NCI-H2081 treated with DMSO at 0.1 percent for 48 hours (cell line): ENCODE measurements at places on chromosomes 2 and 18.

GRCh38 chr2:184558713-184559464, 39.4 kb upstream of the ZNF804A start:
- DNase-seq = no peak

DNA sequence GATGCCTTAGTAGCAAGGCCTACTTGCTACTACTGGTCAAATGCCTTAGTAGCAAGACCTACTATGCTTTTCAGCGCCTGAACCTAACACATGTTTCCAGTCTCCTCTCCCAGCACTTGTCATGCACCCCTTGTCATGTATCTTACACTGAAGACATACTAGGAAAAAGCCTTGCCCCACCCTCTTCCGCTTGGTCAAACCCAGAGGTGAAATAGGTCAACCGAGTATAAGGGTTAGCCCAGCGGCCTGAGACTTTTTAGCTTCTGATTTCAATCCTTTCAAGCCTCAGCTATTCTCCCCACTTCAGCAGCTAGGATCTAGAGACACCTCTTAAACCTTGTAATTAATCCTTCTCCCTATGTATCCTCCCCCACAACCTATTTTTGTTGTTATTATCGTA, 73.3 kb downstream of the UPP2 start:
- DNase-seq = no peak

DNA sequence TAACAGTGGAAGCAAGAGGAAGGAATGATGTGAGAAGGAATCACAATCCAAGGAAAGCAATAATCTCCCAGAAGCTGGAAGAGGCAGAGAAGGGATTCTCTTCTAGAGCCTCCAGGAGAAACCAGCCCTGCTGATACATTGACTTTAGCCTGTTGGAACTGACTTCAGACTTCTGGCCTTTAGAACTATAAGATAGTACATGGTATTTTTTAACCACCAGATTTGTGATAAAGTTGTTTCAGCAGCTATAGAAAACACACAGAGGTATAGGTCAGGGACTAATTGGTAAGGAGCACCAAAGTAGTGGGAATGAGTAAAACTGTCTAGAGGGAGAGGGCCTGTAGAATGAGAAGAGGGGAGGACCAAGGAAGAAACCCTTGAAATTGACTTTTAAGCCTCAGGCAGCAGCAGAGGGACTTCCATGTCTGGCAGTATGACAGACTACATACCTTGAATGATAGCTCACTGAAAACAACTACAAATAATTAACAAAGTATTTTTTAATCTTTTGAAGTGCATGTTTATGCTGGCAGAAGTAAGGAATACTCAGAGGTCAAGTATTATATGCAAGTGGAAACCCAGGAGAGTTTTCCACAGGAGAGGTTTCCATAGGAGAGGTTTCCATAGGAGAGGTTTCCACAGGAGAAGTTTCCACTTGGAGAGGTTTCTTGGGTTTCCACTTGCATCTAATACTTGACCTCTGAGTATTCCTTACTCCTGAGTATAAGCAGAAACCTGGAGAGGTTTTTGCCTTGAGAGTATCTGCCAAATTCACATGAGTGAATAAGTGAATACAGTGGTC, 33.8 kb upstream of the TMEM17 start:
- no peak for DNase-seq

- no peak for DNase-seq
Measured at GRCh38 chr2:7430421-7430868, 513.2 kb downstream of the RNF144A start.

DNA sequence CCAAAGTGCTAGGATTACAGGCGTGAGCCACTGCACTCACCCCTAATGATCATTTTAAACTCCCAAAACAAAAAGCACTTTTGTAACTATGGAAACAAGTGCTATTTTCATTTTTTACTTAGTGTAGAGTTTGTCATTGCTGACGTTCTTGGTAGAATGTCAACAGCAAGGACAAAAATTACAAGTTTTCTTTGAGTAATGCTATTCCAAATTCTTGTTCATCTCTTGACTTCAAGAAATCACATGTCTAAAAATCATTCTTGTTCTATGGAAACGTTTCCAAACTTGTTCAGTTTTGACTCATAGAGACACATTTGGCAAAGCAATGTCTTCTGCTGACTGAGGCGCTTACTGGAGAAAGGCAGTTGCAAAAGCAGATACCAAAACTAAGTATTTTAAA, 82.6 kb downstream of the MBP start:
- no peak for DNase-seq

DNA sequence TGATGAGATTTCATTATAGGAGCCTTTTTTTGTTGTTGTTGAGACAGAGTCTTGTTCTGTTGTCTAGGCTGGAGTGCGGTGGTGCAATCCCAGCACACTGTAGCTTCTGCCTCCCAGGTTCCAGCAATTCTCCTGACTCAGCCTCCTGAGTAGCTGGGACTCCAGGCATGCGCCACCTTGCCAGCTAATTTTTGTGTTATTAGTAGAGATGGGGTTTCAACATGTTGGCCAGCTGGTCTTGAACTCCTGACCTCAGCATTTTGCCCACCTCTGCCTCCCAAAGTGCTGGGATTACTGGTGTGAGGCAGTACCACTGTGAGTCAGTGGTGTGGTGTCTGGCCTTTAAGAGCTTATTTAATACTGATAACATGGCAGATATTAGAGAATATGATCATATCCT, 60.1 kb downstream of the MOB4 start:
- no peak for DNase-seq

- DNase-seq = no peak
Measured at GRCh38 chr18:74515620-74516231, 18.6 kb upstream of the CNDP1 start.

DNA sequence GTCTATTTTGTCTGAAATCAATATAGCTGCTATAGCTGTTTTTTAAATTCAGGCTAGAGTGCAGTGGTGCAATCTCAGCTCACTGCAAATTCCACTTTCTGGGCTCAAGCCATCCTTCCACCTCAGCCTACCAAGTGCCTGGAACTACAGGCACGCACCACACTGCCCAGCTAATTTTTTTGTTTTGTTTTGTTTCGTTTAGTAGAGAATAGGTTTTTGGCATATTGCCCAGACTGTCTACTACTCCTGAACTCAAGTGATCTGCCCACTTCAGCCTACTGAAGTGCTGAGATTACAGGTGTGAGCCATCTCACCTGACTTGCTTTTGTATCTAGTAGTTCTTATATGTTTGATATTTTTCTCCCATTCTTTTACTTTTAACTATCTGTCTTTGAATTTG, 259.7 kb downstream of the CDH19 start:
- DNase-seq = peak; percentile 16

- no peak for DNase-seq
Measured at GRCh38 chr18:80202264-80202998, 44.9 kb downstream of the PARD6G start.

- DNase-seq = peak; percentile 47
Measured at GRCh38 chr2:70087702-70088597, 673 bp downstream of the PCBP1 start.

- peak; percentile 68 for DNase-seq
Measured at GRCh38 chr2:167292430-167293171, 404.3 kb downstream of the XIRP2 start.

GRCh38 chr2:46169467-46169866, 127.7 kb upstream of the EPAS1 start:
- DNase-seq = no peak

DNA sequence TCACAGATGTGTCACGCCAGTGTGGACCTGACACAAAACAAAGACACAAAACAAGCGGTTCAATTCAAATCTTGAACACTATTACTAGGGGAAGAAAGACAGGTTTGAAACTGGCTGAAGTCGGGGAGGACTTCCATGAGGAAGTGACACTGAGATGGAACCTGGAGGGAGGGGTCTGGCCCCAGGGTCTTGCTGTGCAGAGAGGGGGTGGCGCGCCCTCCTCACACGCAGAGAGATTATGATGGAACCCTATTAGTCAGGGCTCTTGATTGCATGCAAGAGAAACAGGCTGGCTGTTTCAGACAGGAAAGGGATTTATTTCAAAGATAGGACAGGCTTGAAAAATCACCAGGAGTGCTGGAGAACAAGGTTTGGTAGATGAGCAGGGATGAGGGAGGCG, 363.6 kb upstream of the HS6ST1 start:
- no peak for DNase-seq

DNA sequence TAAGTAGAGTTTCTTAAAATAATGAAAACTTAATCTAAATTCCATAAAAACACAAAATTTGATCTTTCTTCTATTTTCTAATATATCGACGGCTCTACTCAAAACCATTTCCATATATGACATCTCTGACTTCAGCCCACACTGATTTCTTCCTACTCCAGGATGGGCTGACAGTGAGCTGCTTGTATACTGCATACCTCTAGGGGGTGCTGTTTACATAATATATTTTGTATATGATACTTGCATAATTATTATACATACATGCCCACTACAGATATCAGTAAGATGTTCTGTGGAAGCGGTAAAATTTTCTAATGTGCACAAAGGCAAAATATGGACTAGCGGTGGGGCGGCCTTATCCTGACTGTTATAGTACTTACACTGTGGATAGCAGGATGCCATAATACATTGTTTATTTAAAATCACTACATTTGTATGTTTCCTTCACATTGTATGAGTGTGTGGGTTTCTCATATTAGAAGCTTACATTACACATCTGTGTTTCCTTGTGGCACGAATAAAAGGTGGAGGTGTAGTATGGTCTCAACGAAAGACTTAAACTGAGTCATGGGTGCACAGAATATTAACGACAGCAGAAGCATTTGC, 66.1 kb upstream of the NXPH2 start:
- DNase-seq = no peak

- DNase-seq = no peak
Measured at GRCh38 chr2:9184361-9184760, 22.3 kb upstream of the ASAP2 start.

GRCh38 chr2:198213253-198213652, 408.9 kb downstream of the PLCL1 start:
- DNase-seq = no peak

GRCh38 chr2:74413001-74413698, 8.3 kb downstream of the C2orf81 start:
- no peak for DNase-seq

- no peak for DNase-seq
Measured at GRCh38 chr18:46829947-46830346, 73.1 kb upstream of the ST8SIA5 start.

GRCh38 chr2:102025016-102025501, 33.3 kb downstream of the IL1R2 start:
- DNase-seq = no peak

DNA sequence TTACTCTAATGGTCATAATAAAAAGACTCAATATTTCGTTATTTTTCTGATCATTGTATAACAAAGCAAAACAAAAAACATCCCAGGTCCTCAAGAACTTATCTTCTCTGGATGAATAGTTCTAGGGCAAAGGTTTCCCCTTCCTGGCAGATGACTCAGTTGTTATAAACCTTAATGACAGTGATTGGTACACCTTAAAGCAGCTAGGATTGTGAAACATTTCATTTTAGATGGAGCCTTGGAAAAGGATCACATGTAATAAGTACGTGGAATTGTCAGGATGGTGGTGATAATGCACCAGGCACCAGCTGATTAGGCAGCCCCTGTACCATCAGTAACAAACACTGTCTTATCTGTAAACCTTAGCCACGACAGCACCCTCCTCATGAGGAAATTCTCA, 47.2 kb downstream of the MEP1B start:
- DNase-seq = no peak

- DNase-seq = no peak
Measured at GRCh38 chr18:12883372-12883683, 709 bp downstream of the PTPN2 start.

- no peak for DNase-seq
Measured at GRCh38 chr2:30230497-30231211, 680 bp upstream of the LBH start.

GRCh38 chr2:190583507-190584337, 49.2 kb upstream of the NEMP2 start:
- DNase-seq = no peak

DNA sequence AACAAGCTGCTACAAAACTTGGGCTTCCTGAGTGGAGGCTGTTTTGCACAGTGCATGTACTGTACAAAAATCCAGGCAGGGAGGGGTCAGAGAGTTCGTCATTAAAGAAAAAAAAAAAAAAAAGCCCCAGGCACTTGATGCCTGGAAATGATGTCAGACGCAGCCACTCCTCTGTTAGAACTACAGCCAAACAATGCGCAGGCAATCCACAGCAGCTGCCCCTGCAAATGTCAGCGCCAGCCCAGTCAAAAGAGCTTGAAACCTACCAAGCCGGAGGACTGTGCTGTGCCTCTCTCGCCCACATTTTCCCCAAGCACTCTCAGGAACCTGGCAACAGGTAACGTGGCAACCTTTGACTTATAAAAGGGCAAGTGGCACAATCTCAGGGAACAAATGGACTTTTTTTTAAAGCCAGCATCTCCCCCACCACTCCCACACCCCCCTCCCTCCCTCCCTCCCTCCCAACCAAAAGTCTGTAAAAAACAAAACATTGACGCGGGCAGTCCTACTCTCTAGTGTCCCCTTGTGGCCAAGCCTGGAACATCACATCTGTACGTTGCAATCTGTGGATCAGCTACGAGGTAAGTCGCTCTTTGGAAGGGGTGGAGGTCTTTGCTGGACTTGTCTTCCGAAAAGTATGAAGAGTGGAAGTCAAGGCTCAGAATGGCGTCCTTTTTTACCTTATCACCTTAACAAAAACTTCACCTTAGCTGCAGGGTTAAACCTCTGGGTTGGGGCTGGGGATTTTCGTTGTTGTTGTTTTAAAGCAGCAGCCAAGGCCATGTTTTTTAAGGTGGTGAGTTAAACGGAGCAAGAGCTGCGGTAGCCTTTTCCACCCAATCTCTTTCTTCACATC, 144.2 kb downstream of the TGIF1 start:
- peak; percentile 70 for DNase-seq

DNA sequence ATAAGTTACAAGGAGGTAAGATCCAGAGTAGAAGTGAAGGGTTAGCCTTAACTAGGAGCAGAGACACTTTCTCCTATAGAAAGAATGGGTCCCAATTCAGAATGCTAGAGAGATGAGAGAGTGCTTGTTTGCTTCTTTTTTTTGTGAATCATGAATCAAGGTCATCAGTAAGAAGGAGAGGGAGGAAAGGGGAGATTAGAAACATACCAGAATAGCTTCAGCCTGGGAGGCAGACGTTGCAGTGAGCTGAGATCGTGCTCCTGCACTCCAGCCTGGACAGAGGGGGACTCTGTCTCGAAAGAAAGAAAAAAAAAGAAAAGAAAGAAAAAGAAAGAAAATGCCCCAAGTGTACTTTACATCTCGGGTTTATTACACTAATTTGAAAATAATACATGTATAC, 55.8 kb upstream of the SLC35F5 start:
- DNase-seq = no peak
